ENCODE measurements at places on chromosomes 13 and 19.

DNA sequence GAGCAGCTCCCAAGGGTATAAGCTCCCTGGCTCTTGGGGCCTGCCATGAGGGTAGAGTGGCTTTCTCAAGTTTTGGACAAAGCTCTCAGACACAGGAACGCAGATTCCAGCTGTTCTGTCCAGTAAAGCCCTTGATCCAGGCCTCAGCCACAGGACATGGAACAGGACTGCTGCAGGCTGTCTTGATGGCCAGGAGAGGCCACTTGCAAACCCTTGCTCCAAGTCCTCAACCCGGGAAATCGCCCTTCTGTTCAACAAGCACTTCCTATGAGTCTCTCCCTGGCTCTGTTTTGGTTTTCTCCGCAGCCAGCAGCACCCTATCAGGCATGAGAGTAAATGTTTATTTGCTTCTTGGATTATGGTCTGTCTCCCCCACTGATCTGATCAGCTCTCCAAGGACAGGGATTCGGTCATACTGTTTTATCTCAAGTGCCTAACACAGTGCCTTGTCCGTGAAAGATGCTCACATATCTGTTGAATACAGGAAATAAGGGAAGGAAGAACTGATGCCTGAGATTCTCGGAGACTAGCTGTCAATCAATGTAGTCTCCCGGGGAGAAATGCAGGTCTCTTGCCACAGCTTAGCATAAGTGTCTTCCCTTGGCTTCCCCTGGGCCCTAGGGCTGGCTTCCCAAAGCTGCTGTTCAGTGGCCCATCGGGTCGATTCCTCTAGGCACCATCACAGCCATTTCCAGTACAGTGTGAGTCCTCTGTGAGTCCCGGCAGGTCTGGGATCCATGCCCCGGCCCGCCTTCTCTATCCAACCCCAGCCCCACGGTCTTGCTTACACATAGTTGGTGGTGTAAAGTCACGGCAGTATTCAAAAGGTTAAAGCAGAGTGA, 90.8 kb downstream of the TSHZ3 start:
- DNase-seq = peak; percentile 61

- no peak for DNase-seq
Observed at GRCh38 chr19:11479090-11479897, 1.6 kb downstream of the ELAVL3 start.

DNA sequence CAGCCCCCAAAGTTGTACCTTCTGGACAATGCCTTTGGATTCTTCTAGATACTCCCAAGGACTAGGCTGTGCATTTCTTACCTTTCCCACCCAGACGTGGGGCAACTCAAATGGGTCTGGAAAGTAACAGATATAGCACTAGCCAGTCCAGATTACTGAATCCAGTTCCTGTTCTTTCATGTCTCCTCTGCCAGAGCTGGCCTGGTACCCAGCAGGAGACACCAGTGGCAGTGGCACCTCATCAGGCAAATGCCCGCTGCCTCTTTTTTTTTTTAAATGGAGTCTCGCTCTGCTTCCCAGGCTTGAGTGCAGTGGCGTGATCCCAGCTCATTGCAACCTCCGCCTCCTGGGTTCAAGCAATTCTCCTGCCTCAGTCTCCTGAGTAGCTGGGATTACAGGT, 43.2 kb downstream of the N4BP2L2 start:
- DNase-seq = no peak

DNA sequence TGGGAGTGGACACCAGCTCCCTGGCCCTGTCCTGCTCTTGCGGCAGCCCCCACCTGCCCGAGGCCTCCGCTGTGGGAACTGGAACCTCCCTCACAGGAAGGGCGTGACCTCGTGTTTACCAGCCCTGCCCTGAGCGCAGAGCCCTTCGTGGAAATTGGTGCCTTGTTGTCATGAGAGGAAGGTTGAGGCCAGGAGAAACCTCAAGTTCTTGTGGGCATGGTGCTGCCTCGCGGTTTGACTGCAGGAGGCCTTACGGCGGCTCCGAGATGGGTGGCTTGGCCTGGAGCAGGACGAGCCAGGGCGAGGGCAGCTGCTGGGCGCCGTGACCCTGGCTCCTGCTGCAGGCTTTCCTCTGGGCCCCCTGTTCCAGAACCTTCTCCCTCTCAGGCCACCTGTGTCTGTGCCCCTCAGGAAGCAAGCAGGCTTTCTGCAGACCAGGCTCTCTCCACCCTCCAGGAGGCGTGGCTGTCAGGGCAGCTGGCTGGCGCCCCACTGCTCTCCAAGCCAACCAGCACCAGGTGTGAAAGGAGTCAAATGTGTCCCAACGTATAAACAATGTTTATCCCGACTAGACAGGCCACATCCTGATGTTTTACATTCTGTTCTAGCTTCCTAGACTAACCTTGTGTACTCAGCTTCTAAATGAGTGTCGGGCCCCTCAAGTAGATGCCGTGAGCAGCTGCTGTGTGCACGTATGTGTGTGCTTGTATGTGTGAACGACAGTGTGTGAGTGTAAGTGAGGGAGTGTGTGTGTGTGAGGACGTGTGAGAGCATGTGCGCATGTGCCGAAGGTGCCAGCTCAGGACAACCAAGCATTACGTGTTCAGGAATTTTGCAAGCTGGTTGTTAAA, 10.4 kb upstream of the RASA3 start:
- DNase-seq = no peak

- no peak for DNase-seq
Observed at GRCh38 chr19:23771761-23772674, 13.3 kb upstream of the ZNF681 start.

Data from myocyte (in vitro differentiated cells).